ENCODE measurements at places on chromosomes 7 and 10.

- no peak for DNase-seq
These were observed 71.2 kb upstream of the ARID5B start for GRCh38 chr10:61830072-61830845.

- no peak for DNase-seq
These were observed 847 bp upstream of the SCIN start for GRCh38 chr7:12569673-12570072.

DNA sequence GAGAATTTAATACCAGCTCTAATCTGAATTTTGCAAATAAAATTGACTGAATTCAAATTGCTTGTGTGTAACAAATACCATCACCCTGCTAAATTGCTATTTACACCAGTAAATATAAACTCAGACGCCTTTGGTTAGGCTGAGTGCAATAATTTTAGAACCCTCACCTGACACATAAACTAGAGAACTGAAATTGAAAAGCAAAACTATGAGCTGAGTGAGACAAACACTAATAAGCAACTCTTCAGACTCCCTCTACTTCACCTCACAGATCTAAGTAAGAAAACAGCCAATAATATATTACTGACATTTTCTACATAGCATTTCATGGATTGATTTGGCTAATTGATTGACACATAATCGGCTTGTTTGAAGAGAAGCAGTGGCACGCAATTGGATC, 621.2 kb downstream of the REEP3 start:
- DNase-seq, result no peak

DNA sequence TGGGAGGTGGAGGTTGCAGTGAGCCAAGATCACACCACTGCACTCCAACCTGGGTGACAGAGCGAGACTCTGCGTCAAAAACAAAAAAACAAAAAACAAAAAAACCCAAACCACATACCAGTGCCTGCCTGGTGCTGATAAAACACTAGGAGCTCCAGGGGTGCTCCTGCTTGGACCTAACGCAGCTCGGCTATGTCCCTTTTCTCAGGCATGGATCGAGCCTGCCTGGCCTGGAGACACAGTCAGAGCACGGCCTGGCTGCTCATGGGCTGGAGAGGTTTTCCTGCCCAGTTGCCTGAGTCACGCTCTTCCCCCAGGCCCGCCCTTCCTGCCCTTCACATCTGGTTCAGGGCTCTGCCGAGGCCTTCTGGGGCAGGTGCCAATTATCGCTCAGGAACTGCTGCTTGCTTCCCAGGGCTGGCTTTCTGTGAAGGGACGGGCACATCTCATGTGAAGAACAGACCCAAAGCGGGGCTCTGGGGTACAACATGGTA, 12.6 kb upstream of the NPFFR1 start:
- no peak for DNase-seq

- no peak for DNase-seq
These were observed 47.9 kb upstream of the CCDC6 start for GRCh38 chr10:59954296-59954695.

- DNase-seq, result no peak
These were observed 149.4 kb upstream of the MKI67 start for GRCh38 chr10:128275388-128276177.

- DNase-seq, result no peak
These were observed 1156.7 kb downstream of the GATA3 start for GRCh38 chr10:9211228-9211627.

GRCh38 chr7:37259319-37259821, 189.3 kb downstream of the ELMO1 start:
- DNase-seq, result no peak

GRCh38 chr7:47043304-47043703, 538.6 kb downstream of the TNS3 start:
- no peak for DNase-seq

- DNase-seq, result no peak
These were observed 148.1 kb downstream of the HERPUD2 start for GRCh38 chr7:35546691-35547429.

DNA sequence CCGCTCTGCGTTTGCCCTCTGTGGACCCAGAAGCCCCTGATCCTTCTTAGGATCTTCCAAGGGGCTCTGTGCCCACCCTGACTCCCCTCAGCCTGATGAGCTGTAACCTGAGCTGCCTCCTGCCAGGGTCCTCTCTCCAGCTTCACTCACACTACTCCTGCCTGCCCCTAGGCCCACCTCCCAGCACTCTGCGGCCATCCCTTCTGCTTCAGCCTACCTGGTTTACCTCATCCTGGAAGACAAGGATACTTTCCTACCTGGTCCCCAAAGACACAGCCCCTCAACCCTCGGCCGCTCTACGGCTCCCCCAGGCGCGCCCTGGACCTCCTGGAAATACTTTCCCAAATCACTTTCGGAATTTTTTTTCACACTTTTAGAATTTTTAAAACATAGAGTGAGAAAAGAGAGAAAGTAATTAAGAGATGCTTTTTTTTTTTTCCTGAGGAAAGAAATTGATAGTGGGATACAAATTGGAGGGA, 6.4 kb upstream of the ZNF862 start:
- no peak for DNase-seq

- no peak for DNase-seq
These were observed 194.9 kb upstream of the CDCA7L start for GRCh38 chr7:22140578-22140977.
